NCI-H2171 treated with DMSO at 0.1 percent for 48 hours (cell line): ENCODE measurements at places on chromosomes 3 and 15.

GRCh38 chr3:177141471-177141870 is 55.8 kb downstream of the TBL1XR1 start:
- DNase-seq = peak; percentile 77

DNA sequence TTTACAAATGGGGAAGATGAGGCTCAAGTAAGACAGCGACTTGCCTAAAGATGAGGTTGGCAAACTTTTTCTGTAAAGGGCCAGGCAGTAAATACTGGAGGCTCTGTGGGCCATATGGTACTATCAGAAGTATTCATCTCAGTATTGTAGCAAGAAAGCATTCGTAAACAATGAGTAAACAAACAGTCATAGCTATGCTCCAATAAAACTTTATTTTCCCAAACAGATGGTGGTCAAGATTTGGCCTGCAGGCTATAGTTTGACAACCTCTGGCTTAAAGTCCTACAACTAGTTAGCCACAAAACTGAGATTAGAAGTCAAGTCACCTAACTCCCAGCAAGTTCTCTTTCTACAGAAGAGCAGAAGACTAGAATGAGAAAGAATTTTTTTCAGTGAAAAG is 177.0 kb upstream of the NECTIN3 start:
- no peak for DNase-seq

DNA sequence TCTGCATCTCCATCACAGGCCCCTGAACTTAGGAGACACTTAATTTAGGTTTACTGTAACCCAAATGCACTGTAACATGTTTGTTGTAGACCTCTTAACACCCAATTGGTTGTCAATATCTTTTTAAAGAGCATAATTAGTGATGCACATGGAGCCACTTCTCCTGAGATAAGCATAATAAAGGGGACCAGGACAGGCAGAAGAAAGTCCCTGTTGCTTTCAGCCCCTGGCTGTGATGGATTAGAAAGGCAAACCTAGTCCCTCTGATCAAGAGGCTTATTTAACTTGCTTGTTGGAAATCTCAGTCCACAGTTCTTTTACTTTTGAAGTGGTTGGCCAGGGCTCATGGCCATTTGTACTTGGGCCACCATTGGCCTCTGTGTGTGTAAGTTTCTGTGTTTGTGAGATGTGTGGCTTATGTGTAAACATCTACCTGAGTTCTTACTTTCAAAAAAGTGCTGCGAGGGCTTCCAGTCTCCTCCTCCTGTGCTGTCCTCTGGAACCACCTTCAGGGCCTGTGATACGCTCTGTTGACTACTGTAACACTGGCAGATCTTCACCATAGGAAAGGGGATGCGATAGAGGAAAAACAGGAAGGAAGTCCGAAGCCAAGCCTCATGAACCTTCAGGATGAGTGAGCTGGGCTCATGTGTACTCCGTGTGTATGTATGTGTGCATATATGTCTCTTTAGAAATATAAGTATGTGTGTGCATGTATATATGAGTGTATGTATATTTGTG is 136.2 kb downstream of the EPHB1 start:
- DNase-seq = no peak

DNA sequence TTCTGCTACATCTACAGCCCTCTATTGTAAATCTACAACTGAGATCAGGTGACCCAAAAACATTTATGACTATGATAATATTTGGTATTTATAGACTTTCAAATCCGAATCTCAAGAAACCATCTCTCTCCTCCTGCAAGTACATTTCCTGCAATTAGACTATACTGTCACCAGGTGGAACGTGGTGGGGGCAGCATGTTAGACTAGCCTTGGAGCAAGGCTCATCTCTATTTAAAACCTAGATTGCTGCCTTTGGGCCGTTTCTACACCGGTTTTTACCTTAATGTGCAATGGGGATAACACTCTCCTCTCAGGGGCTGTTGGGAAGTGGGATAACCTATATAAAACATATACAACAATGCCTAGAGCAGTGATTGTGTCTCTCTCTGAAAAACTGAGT is 3.8 kb upstream of the KATNBL1 start:
- DNase-seq = no peak

- no peak for DNase-seq
Measured at GRCh38 chr15:25862472-25863110, 536 bp downstream of the ATP10A start.

GRCh38 chr15:43896543-43896942 is 69.7 kb downstream of the WDR76 start:
- no peak for DNase-seq

GRCh38 chr3:138206196-138206595 is 19.1 kb downstream of the ARMC8 start:
- peak; percentile 38 for DNase-seq

DNA sequence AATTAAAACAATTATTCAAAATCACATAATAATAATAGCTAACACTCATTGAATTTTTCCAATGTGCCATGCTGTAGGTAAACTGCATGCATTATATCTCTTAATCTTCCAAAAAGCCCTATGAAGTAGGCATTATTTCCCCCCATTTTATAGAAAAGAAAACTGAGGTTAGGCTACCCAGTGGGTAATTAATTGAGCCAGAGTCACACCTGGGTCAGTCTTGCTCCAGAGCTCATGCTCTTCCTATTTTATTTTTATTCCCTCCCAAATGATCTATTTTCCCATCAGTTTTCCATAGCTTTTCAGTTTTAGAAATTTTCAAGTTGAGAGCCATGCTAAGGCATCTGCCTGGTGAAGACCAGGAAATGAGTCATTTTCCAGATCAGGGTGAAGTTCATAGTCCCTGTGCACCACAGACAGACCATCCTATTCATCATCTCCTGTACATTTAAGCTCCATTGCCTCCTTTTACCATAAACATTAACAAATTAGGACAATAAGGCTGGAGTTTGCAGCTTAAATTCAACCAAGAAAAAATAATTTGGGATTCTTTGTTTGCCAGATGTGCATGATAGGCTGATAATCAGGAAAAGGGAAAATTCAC is 417.3 kb downstream of the OTOL1 start:
- DNase-seq = no peak

GRCh38 chr3:73618461-73618860 is 6.3 kb downstream of the PDZRN3 start:
- no peak for DNase-seq

DNA sequence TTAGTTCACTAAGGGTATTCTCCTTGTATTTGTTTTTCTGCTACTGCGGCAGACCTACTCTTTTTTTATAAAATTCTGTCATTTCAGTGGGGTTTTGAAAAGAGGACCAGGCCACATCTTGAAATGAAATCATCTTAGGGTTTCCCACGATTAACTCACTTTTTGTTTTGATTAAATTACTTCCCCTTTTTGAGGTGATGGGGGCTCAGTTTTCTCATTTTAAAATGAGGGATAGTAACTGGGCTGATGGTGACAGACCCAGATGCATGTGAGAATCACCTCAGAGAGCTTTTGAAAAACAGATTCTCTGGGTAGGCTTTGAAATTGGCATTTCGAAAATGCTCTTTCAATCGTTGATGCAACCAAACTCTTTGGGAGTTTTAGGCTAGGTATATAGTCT is 24.2 kb downstream of the UBE2Q2 start:
- no peak for DNase-seq

DNA sequence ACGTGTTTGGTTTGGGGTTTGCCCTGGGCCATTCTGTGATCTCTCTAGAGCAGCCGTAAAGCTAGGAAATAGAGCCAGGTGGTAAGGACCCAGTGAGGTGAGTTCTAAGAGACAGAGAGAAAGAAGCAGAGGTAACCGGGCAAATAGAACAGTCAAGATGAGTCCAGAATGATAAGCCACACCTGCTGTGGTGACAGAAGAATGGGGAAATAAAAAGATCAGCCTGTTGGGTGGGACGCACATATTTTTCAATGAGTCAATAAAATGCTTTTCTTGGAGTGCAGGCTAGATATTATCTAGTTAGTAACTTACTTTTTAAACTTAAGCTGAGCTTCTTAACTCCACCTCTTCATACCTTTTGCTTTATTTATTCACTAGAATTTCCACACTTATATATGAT is 135.0 kb downstream of the NFKBIZ start:
- DNase-seq = no peak

- DNase-seq = no peak
Measured at GRCh38 chr3:122312826-122313225, 12.2 kb upstream of the CSTA start.

DNA sequence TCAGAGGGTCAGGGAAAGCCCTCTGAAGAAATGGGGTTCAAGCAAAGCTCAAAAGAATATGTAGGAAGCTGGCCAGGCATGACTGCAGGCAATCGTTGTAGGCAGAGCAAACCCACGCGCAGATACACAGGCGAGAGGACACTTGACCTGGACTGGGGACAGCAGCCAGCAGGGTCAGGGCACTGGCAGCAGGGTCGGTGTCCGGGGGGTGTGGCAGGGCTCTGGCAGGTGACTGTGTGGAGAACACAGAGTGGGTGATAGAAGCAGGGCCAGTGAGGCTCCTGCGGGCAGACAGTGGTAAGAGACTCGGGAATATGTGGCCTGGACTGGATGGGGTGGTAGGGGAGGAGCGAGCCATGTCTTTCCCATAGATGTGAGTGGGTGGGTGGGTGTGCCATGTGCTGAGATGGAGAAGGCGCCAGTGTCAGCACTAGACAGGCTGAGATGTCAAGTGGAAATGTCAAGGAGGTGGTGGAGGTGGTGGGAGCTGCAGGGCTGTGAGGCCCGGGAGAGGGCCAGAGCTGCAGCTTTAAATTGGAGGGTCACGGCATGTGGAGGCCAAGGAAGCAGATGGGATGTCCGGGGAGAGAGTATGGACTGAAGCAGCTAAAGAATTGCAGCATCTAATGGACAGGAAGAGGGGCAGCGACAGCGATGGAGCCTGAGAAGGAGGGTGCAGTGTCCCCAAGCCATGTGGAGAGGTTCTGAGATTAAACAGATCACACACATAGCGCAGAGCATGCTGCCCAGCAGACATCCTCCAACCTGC is 13.4 kb downstream of the TMEM43 start:
- no peak for DNase-seq

DNA sequence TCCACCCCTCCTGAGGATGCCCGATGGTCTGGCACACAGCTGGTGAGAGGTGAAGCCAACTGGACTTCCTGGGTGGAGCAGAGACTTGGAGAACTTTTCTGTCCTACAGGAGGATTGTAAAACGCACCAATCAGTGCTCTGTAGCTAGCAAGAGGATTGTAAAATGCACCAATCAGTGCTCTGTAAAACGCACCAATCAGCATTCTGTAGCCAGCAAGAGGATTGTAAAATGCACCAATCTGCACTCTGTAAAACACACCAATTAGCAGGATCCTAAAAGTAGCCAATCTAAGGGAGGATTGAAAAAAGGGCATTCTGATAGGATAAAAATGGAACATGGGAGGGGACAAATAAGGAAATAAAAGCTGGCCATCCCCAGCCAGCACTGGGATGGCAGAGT is 150.2 kb downstream of the CHSY1 start:
- no peak for DNase-seq

- DNase-seq = no peak
Measured at GRCh38 chr15:71431343-71432336, 316.4 kb downstream of the THSD4 start.

DNA sequence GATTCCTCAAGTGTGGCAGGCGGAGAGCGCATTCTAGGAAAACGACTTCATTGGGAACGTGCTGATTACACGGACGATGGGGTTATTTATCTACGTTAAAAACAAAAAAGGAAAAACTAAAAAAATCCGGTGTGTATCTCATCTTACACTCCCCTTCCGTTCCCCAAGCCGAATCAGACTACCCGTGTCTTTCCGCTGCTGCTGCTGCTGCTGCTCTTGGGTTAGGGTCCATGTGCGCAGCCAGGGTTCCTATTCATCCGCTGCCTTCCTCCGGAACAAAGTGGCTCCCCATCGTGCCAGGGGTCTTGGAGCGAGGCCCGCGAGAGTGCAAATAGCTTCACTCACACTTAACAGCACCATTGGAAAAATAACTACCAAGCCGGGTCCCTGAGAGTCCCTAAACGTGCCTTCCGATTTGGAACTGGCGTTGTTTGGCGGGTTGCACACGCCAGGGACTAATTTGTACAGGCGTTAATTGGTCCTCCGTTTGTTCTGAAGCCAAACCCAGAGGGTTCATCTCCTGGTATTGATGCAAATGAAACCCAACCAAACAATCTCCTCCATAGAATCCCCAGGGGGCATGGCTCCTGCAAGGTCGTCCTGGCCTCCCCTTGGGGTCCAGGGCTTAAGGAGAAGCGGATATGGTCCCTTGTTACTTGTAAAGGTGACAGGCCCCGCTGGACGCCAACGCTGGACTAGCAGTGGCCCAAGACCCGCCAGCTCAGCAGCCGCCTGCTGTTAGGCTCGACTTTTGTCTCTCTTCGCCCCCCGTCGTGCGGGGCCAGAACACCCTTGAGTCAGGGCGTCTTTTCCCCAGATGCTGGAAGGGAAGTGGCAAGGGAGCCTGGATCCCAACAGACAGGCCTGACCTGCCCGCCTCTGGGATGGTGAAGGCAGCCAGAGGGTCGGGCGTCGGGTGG is 11.0 kb upstream of the ONECUT1 start:
- no peak for DNase-seq

DNA sequence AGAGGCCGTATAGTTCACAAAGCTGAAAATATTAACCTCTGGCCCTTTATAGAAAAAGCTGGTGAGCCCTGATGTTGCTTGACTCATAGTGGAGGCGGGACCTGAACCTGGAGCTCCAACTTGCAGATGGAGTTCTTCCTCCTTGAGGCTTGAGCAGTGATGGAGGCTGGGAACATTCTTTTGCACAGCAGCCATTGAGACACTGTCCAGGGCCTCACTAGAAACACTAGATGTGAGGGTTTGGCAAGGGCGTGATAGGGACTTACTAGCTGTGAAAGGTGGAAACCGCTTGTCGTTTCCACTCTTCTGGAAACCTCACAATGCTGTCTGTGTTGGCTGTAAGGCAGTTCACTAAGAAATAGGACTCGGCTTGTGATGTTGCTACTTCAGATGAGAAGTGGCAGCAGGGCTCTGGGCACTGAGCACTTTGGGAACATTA is 12.5 kb downstream of the SMAD6 start:
- DNase-seq = no peak

GRCh38 chr15:57586661-57587424 is 4.9 kb upstream of the MYZAP start:
- no peak for DNase-seq

- no peak for DNase-seq
Measured at GRCh38 chr3:189851682-189852081, 220.5 kb downstream of the TP63 start.

GRCh38 chr15:60417112-60417511 is 19.3 kb upstream of the ANXA2 start:
- DNase-seq = no peak

- peak; percentile 50 for DNase-seq
Measured at GRCh38 chr3:129004639-129005295, 3.7 kb downstream of the EFCC1 start.

- peak; percentile 11 for DNase-seq
Measured at GRCh38 chr3:16513141-16514020, at the start of gene RFTN1. Gene RFTN1 (minus strand): TSS chr3:16513699. CDS start chr3:16493869, 19,830 bp downstream.

- DNase-seq = peak; percentile 85
Measured at GRCh38 chr15:68389041-68389930, 42.7 kb downstream of the ITGA11 start.
